Thyroid gland (tissue), 4 donors: ENCODE measurements at places on chromosomes 12 and 14. TPM values are rescaled to one million over a fixed set of nuclear protein-coding genes. Genes with fewer than 3 reads are reported as not detected.

PLEKHD1 gene
- total RNA-seq, result 0.40 TPM

SERPINA6 gene
- not detected for total RNA-seq

NID2 gene
- total RNA-seq, result 131 TPM

NUP107 gene
- 36.1 TPM for total RNA-seq

CACNA2D4 gene
- total RNA-seq, result 2.6 TPM

NELL2 gene
- total RNA-seq, result 30.0 TPM

ATL1 gene
- total RNA-seq, result 2.1 TPM

DLGAP5 gene
- total RNA-seq, result not detected

C14orf132 gene
- total RNA-seq, result 2.7 TPM

GPD1 gene
- 7.7 TPM for total RNA-seq

DACT1 gene
- 34.6 TPM for total RNA-seq

GUCY2C gene
- not detected for total RNA-seq

RHEBL1 gene
- total RNA-seq, result not detected

ANKLE2 gene
- 56.4 TPM for total RNA-seq

NTF3 gene
- total RNA-seq, result not detected
